ENCODE measurements at places on chromosomes 6 and 20.

- DNase-seq, result no peak
These were observed 17.9 kb upstream of the PNPLA1 start for GRCh38 chr6:36252005-36252404.

DNA sequence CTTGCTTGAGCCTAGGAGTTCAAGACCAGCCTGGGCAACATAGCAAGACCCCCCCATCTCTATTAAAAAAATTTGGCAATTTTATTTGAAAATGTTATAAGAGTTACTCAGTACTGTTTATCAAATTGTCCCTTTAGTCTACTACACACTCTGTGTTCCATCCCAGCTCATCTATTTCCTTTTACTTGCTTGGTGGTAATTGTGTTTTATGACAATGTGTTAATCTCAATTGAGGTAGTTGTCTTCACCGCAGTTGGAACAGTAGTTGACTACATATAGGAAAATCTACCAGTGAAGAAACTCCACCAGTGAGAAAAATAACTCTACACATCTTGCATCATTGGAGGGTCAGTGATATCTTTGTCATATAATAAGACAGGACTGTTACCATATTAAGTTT, 8.0 kb downstream of the NCOA3 start:
- no peak for DNase-seq

DNA sequence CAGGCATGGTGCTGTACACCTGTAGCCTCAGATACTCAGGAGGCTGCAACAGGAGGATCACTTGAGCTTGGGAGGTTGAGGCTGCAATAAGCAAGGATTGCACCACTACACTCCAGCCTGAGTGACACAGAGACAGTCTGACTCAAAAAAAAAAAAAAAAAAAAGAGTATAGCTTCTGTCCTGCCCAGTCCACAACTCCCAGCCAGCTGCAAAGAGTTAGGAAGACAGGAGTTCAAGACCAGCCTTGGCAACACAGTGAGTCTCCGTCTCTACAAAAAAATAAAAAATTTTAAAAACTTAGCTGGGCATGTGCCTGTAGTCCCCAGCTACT, 28.3 kb upstream of the TLDC2 start:
- DNase-seq, result no peak

DNA sequence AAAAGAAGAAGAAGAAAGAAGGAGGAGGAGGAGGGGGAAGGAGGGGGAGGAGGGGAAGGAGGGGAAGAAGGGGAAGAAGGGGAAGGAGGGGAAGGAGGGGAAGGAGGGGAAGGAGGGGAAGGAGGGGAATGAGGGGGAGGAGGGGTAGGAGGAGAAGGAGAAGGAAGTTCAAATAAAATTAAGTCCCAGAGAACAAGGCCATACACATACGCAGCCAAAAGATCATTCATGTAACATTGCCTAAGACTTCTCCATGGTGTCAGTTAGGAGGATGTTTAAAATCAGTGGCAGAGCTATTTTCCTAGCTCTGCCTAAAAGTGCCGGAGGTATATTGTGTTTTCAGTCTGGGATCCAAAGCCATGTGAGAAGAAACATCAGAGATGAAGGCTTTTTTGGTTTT, 75.8 kb downstream of the PLCB4 start:
- DNase-seq, result no peak

DNA sequence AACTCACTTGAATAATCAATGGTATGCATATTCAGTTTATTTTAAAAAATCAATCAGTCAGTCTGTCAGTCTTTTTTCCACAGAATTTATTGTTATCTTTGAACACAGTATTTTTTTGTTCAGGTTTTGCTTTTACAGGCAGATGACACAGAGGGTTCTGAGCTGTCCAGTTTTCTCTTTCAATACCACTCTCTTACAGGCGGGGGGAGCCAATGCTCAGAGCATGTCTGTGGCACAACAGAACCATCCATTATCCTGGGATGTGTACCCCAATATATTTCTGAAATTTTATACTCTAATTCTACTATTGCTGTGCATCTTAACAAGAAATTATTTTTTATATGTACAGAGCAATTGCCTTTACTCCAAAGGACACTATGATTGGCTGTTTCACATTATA, 21.2 kb downstream of the ROS1 start:
- no peak for DNase-seq

DNA sequence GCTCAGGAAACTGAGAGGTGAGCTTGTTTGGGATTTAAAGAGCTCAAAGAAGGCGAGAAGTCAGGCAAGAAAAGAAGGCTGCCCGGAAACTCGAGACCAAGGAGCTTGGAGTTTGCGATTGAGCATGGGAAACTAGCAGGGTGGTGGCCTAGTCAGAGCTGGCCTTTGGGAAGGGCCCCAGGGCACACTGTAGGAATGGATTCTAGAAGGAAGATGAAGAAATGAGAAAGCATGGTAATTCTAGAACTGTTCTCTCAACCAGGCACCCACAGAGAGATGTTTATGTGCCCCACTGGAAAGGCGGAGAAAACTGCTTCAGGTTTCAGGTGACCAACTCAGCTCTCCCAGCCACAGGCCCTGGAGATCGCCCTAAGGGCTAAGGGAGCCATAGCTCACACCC, 126.2 kb downstream of the FOXO3 start:
- DNase-seq, result no peak

DNA sequence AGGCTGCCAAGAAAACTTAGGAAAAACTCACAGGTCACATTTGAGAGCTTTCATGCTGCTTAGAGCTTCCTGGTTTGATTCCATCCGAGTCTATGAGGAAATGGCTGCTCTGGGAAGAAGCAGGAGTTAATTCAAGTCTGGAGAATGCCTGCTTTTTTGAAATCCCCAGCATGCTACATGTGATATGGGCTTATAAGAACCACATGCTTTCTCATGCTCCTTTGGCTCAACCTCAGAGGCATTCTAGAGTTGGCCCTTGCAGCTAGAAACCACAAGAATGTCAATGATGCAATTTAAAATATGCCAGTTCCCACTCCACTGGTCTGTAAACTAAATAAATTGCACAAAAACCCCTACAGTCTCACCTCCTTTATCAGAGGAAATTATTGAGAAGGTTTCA, 142.9 kb upstream of the OLIG3 start:
- DNase-seq, result no peak

- DNase-seq, result no peak
These were observed 22.4 kb upstream of the RIMS4 start for GRCh38 chr20:44832724-44833123.

GRCh38 chr6:149185799-149186357, 131.6 kb upstream of the TAB2 start:
- no peak for DNase-seq

DNA sequence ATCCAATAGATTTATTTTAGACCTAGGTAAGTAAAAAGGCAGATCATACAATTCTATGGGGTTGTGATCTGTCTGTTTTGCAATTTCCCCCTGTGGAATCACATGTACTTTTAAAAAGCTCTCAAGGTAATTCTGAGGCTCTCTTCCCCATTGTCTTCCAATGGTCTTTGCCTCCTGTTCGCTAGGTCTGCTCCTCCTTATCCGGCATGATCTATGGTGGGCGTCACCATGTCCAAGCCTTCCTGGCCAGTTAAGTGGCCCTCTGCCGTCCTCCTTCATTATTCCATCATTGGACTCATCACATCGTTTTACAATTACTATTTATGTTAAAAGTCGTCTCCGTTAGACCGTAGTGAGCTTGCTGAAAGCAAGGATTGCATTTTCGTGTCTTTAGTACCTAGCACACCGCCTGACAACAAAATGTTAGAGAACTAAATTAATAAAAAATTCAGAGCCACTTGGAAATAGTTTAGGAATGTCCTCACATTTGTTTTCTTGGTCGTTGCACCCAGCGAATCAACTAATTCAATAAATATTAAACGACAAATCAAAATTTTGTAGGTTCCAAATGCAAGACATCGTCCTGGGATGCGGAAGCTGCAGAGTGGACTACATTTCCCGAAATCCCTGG, 2.2 kb upstream of the STXBP5 start:
- no peak for DNase-seq

DNA sequence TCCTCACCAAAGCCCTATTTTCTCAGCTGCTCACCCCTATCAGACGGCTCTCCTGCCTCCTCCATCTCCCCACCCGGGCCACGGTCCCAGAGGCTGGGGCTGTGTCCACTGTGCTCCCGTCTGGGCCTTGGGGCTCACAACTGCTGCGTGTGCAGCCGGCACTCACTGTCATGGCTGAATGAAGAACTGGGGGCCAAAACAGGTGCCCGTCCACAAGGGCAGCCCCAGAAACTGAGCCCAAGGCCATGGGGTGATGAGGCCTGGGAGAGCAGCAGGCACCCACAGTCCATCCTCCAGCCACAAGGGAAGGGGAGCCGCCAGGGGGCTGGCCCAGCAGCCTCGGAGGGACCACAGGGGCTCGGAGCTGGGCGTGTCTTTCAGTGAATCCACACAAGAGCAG, 159.5 kb downstream of the DLL1 start:
- DNase-seq, result no peak

- DNase-seq, result no peak
These were observed 7.7 kb upstream of the CAP2 start for GRCh38 chr6:17385660-17386059.

- no peak for DNase-seq
These were observed 22.5 kb downstream of the SULF2 start for GRCh38 chr20:47762699-47763268.

GRCh38 chr6:169738976-169739529, 12.3 kb downstream of the DYNLT2 start:
- no peak for DNase-seq

DNA sequence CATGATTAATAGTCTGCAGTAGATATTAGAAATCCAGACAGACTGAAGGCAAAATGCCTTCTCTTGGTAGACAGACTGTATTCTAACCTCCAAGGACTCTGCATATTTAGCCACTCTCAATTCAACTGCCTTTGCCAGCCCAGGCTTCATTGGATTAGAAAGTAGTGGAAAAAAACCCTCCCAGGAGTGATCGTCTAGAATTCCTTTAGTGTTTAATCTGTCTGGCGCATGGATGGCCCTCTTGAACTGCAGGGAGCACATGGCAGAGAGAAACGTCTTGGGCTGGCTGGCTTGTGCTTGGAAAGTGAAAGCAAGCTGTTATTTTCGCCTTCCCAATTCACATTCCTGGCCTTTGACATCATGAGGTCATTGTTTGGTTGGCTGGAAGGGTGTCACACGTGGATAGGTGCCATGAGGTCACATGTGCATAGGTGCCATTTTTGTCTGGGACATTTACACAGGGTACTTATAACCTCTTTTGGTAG, 30.9 kb upstream of the NEDD9 start:
- no peak for DNase-seq

Measured in stimulated activated CD4-positive, alpha-beta T cell treated with anti-CD3 and anti-CD28 coated beads, Interleukin-15, amount 100 ng/mL, for 48 hours (primary cell).